Activated T-cell treated with anti-CD3 and anti-CD28 coated beads, Interleukin-2, amount 50 U/mL, for 72 hours (primary cell): ENCODE measurements at places on chromosomes 5 and 9. TPM values are rescaled to one million over a fixed set of nuclear protein-coding genes. Genes with fewer than 3 reads are reported as not detected.
A peak's percentile ranks its signal among the peaks of the same experiment; 100 is the strongest.

GRCh38 chr9:124975131-124975530, 34.2 kb upstream of the GOLGA1 start:
- peaks cover 18% of the 10 kb centered on the region for H3K4me1 ChIP-seq
- H3K27ac ChIP-seq: no peak overlapping the region
- H3K4me3 ChIP-seq: no peak overlapping the region
- H3K27me3 ChIP-seq: no peaks in the 10 kb centered on the region
- no peak for DNase-seq

DNA sequence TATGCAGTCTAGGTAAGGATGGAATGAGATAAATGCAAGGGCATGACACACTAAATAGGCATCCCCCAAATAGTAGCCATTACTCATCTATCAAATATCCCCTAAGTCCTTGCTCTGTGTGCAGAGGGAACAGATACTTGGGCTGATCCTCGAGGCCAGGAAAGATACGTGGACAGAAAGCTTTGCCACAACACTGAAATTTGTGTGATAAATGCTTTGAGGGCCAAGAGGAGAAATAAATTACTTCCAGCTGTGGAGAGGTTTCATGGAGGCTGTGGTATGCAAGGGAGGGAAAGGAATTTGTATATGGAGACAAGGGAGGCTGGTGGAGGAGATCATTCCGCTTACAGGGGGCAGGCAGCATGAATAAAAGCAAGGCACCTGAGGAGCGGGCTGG, 18.5 kb downstream of the ATOX1 start:
- no peak overlapping the region for H3K4me3 ChIP-seq
- no peak for DNase-seq
- H3K36me3 ChIP-seq: peaks cover 2% of the 10 kb centered on the region
- no peaks in the 10 kb centered on the region for H3K27me3 ChIP-seq
- no peak overlapping the region for H3K27ac ChIP-seq

- no peak overlapping the region for H3K27ac ChIP-seq
- DNase-seq: no peak
- no peaks in the 10 kb centered on the region for H3K36me3 ChIP-seq
- H3K27me3 ChIP-seq: no peaks in the 10 kb centered on the region
- no peaks in the 10 kb centered on the region for H3K4me1 ChIP-seq
Measured at GRCh38 chr5:83810511-83810910, 89.9 kb upstream of the HAPLN1 start.

GRCh38 chr9:21836437-21837161, 34.2 kb downstream of the MTAP start:
- no peak for DNase-seq
- H3K36me3 ChIP-seq: peaks cover 44% of the 10 kb centered on the region
- H3K4me1 ChIP-seq: peaks cover 37% of the 10 kb centered on the region
- H3K27me3 ChIP-seq: no peaks in the 10 kb centered on the region
- H3K27ac ChIP-seq: peak overlapping the region; percentile 38

DNA sequence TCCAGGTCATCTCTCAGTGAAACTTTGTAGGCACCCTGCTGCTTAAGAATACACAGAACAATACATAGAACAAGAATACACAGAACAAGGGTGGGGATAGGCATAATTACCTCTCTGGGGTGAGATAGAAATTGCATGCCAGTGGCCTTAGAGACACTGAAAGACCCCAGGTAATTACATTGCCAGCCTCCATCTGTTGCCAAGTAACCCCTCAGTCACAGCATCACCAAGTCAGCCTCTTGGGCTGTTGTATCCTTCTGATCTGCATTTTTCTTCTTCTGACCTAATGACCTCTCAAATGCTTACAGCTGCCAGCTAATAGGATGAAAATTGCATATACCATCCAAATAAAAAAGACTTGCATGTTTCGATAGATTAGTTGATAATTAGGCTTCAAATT, 167.7 kb downstream of the GRIA1 start:
- no peaks in the 10 kb centered on the region for H3K4me1 ChIP-seq
- no peak overlapping the region for H3K27ac ChIP-seq
- H3K36me3 ChIP-seq: no peaks in the 10 kb centered on the region
- no peaks in the 10 kb centered on the region for H3K27me3 ChIP-seq
- no peak for DNase-seq
- H3K4me3 ChIP-seq: no peak overlapping the region

- H3K4me3 ChIP-seq: no peak overlapping the region
- peaks cover 19% of the 10 kb centered on the region for H3K4me1 ChIP-seq
- DNase-seq: no peak
Measured at GRCh38 chr5:81269751-81270393, 31.5 kb upstream of the ZCCHC9 start.

- H3K27ac ChIP-seq: no peak overlapping the region
- DNase-seq: no peak
- H3K36me3 ChIP-seq: peaks cover 1% of the 10 kb centered on the region
- no peaks in the 10 kb centered on the region for H3K4me1 ChIP-seq
- no peaks in the 10 kb centered on the region for H3K27me3 ChIP-seq
Measured at GRCh38 chr9:118761016-118761790, 608.0 kb downstream of the BRINP1 start.

DNA sequence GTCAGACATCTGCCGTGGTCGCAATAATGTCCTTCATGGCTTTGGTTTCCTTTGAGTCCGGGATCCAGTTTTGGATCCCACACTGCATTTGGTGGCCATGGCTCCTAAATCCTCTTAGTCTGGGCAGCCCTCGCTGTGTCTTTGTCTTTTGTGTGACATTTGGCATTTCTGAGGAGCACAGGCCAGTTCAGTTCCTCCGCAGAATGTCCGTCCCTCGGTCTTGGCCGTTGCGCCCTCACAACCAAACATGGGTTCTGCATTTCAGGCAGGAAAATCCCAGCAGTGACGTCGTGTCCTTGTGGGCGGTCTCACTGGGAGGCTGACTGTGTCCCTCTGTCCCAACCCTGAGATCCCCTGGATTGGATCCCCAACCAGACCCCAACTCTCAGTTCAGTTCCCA, 172.9 kb upstream of the PPP1R26 start:
- H3K4me3 ChIP-seq: no peak overlapping the region
- H3K27me3 ChIP-seq: peaks cover 17% of the 10 kb centered on the region

- H3K27ac ChIP-seq: no peak overlapping the region
- no peaks in the 10 kb centered on the region for H3K36me3 ChIP-seq
- no peaks in the 10 kb centered on the region for H3K27me3 ChIP-seq
- peaks cover 11% of the 10 kb centered on the region for H3K4me1 ChIP-seq
- H3K4me3 ChIP-seq: peak overlapping the region; percentile 72
- peak; percentile 92 for DNase-seq
Measured at GRCh38 chr9:131349881-131350563, 43.9 kb upstream of the PRRC2B start.

GRCh38 chr9:124426361-124426760, 11.1 kb upstream of the PSMB7 start:
- H3K36me3 ChIP-seq: no peaks in the 10 kb centered on the region
- no peaks in the 10 kb centered on the region for H3K4me1 ChIP-seq
- no peak for DNase-seq
- no peak overlapping the region for H3K27ac ChIP-seq

GRCh38 chr5:178193251-178193809, 6.2 kb upstream of the GMCL2 start:
- no peak overlapping the region for H3K27ac ChIP-seq
- peaks cover 15% of the 10 kb centered on the region for H3K4me1 ChIP-seq
- no peak overlapping the region for H3K4me3 ChIP-seq

- H3K4me1 ChIP-seq: no peaks in the 10 kb centered on the region
- H3K27ac ChIP-seq: no peak overlapping the region
- DNase-seq: no peak
- no peaks in the 10 kb centered on the region for H3K36me3 ChIP-seq
Measured at GRCh38 chr9:90365666-90366065, 277.0 kb downstream of the DIRAS2 start.

DNA sequence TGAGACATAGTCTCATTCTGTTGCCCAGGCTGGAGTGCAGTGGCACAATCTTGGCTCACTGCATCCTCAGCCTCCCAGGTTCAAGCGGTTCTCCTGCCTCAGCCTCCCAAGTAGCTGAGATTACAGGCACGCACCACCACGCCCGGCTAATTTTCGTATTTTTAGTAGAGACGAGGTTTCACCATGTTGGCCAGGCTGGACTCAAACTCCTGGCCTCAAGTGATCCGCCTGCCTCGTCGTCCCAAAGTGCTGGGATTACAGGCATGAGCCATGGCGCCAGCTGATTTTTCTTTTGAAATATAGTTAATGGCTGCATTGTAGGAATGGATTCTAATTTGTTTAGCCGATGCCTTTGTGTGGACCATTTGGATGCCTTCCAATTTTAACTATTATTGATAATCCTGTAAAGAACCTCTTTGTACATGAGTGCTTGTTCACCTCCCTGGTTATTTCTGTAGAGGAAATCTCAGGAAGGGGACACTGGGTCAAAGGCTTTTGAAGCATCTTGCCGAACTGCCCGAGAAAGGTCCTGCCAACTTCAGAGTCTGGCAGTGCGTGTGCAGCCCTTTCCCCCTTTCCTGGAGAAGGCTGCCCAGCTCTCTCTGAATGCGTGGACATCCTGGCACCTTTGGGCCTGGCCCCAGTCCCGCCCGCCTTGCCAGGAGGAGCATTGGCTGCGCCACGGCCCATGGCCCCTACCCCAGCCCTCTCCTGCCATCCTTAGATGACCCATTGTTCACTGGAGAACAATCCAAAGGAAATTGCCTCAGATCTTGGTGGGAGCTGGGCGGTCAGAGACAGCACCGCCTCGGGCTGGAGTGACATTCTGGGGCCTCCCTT, 8.9 kb upstream of the NUP214 start:
- no peak for DNase-seq
- H3K27ac ChIP-seq: no peak overlapping the region
- H3K36me3 ChIP-seq: no peaks in the 10 kb centered on the region

DNA sequence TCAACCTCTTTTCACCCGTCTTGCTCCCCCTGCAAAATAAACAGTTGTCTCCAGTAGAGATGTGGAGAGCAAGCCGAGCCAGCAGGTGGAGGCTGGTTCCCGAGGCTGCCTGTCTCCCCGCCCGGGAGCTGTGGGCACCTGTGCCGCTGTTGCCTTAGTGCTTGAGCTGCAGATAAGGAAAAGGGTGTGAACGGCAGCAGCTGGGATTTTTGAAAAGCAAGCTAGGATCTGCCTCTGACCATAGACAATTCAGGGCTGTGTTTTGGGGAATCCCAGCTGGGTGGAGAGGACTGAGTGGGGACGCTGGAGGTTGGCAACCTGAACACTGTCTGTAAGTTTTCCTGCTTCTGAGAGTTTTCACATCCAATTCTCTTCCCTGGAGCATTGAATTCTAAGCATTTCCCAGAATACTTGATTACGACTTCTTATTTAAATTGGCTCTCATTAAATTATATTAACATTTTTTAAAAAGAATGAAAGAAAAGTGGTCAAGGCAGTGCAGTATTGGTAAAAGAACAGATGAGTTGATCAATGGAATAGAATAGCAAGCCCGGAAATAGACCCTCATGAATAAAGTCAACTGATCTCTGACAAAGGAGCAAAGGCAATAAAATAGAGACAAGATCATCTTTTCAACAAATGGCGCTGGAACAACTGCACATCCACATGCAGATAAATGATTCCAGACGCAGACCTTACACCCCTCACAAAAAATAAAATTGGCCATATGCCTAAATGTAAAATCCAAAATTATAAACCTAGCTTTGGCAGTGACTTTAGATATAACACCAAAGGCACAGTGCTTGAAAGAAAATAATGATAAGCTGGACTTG, 9.7 kb downstream of the WNK2 start:
- H3K36me3 ChIP-seq: no peaks in the 10 kb centered on the region
- H3K27ac ChIP-seq: no peak overlapping the region
- no peaks in the 10 kb centered on the region for H3K27me3 ChIP-seq
- no peaks in the 10 kb centered on the region for H3K4me1 ChIP-seq

DNA sequence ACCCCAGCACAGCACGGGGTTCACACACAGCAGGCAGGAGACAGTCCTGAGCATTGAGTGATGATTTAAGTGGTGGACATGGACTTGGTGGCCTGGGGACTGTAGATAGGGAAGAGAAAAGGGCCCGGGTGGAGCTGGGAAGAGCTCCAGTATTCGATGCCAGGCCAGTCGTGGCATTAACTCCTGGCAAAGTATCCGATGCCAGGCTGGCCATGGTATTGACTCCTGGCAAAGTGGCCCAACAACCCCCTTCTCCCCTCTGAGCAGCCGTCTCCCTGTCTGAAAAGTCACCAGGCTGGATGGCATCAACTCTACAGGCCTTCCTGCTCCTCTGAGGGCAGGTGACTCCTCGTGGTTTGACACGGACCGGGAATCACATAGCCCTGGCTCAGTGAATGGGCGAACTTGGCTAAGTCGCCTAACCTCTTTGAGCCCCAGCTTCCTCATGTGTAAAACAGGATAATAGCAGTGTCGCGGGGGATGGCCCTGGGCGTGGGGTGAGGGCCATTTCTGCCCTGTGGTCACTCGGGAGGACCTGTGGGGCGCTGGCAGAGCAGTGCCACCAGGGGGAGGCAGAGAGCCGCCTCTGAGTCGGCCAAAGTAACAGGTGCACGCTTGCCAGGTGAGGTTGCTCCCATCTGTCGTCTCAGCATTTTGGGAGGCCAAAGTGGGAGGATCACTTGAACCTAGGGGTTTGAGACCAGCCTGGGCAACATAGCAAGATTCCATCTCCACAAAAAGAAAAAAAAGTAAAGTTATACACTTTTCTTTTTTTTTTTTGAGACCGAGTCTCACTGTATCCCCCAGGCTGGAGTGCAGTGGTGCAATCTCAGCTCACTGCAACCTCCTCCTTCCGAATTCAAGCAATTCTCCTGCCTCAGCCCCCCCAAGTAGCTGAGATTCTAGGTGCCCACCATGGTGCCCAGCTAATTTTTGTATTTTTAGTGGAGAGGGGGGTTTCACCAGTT, 5.7 kb upstream of the SEC16A start:
- no peaks in the 10 kb centered on the region for H3K27me3 ChIP-seq
- peak; percentile 78 for DNase-seq
- no peak overlapping the region for H3K4me3 ChIP-seq
- H3K4me1 ChIP-seq: no peaks in the 10 kb centered on the region
- no peaks in the 10 kb centered on the region for H3K36me3 ChIP-seq

DNA sequence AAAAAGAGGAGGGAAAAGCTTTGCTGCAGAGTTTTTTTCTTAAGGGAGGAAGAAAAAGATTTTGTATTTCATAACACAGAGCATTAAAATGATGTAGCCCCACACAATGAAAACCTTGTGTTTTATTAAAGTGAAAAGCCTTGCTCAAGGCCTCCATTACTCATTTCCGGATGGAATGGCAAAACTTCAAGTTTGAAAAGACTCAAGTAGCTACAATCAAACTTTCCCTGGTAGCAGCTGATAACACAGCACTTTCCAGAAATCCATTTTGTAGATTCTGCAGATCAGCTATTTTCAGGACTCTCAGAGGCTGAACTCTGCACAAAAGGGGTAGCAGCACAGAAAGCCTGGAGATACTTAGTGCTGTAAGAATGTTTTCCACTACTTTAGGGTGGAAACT, 374.8 kb downstream of the NFIB start:
- no peak for DNase-seq
- H3K4me1 ChIP-seq: peaks cover 6% of the 10 kb centered on the region
- H3K27ac ChIP-seq: no peak overlapping the region
- H3K36me3 ChIP-seq: no peaks in the 10 kb centered on the region
- no peaks in the 10 kb centered on the region for H3K27me3 ChIP-seq

GRCh38 chr9:134854541-134854981, 26.0 kb upstream of the FCN2 start:
- H3K36me3 ChIP-seq: no peaks in the 10 kb centered on the region
- DNase-seq: no peak
- peaks cover 23% of the 10 kb centered on the region for H3K4me1 ChIP-seq
- no peak overlapping the region for H3K4me3 ChIP-seq

Gene ZNF608
- not detected for total RNA-seq

Gene RPL37
- 2,016 TPM for total RNA-seq

Gene SMIM33
- 0.22 TPM for total RNA-seq

Gene FOXI1
- total RNA-seq: not detected
